ENCODE measurements at places on chromosomes 1 and 21.

DNA sequence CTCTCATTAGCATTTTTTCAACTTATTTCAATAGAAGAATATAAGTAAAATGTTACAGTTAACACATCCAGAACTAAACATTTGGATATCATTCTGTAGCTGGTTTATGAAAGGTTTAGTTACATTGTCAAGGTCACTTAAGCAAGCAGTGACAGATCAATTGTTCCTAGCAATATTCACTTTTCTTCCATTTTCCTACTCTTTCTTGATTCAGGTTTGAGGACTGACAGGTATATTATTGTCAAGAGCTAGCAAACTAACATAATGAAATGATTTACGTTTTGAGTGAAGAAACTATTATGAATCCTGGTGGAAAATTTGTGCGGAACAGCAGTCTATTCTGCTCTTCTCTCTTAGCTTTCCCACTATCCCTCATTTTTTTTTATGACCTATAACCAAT lies 220.4 kb upstream of the ADGRL4 start:
- H3K27me3 ChIP-seq: no peaks in the 10 kb centered on the region
- H3K36me3 ChIP-seq: no peaks in the 10 kb centered on the region
- no peak overlapping the region for H3K4me3 ChIP-seq
- DNase-seq: no peak

DNA sequence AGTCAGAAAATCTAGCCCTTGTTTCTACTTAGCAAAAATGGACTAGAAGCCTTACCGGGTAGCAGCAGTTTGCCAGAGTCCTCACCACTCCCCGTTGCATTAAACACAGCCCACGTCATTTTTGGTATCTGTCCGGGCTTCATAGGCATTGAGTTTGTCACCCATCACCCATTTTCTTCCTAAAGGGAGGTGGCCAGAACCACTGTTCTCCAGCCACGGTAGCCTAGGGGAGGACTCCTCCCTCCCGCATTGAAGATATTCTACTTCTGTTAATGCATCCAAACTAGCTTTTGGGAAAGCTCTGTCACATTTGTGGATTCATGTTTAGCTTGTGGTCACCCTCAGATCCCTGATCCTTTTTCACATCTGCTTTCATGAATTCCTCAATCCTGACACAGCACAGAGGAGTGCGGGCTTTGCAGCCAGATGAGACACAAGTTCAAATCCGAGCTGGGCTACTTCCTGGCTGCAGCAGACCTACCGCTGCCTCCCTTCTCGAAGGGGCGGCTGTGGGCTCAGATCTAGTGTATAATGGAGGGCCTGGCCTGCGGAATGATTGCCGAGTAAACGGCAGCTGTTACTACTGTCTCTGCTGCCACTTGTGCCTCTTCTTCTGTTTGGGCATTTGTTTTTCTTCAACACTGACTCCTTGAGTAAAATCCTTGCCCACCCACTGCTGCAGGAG lies 63.2 kb upstream of the EFHD2 start:
- peaks cover 2% of the 10 kb centered on the region for H3K4me1 ChIP-seq
- no peaks in the 10 kb centered on the region for H3K36me3 ChIP-seq
- H3K27ac ChIP-seq: no peak overlapping the region
- H3K27me3 ChIP-seq: no peaks in the 10 kb centered on the region
- DNase-seq: no peak

- H3K36me3 ChIP-seq: no peaks in the 10 kb centered on the region
- H3K27me3 ChIP-seq: no peaks in the 10 kb centered on the region
- no peak overlapping the region for H3K27ac ChIP-seq
Observed at GRCh38 chr21:32193098-32193465, 85.8 kb downstream of the MIS18A start.

DNA sequence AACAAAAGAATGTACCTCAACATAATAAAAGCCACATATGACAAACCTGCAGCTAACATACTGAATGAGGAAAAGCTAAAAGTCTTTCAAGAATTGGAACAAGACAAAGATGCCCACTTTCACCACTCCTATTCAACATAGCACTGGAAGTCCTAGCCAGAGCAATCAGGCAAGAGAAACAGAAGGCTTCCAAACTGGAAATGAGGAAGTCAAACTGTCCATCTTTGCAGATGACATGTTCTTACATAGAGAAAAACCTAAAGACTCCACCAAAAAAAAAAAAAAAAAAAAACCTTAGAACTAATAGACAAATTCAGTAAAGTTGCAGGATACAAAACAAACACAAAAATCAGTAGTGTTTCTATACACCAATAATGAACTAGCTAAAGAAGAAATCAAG lies 20.2 kb downstream of the NSL1 start:
- no peak for DNase-seq
- H3K4me1 ChIP-seq: no peaks in the 10 kb centered on the region
- peaks cover 23% of the 10 kb centered on the region for H3K36me3 ChIP-seq
- H3K4me3 ChIP-seq: no peak overlapping the region
- no peaks in the 10 kb centered on the region for H3K27me3 ChIP-seq

GRCh38 chr1:229884765-229885164 lies 182.3 kb upstream of the GALNT2 start:
- H3K4me1 ChIP-seq: peaks cover 5% of the 10 kb centered on the region
- DNase-seq: no peak
- no peaks in the 10 kb centered on the region for H3K36me3 ChIP-seq
- H3K27ac ChIP-seq: no peak overlapping the region

DNA sequence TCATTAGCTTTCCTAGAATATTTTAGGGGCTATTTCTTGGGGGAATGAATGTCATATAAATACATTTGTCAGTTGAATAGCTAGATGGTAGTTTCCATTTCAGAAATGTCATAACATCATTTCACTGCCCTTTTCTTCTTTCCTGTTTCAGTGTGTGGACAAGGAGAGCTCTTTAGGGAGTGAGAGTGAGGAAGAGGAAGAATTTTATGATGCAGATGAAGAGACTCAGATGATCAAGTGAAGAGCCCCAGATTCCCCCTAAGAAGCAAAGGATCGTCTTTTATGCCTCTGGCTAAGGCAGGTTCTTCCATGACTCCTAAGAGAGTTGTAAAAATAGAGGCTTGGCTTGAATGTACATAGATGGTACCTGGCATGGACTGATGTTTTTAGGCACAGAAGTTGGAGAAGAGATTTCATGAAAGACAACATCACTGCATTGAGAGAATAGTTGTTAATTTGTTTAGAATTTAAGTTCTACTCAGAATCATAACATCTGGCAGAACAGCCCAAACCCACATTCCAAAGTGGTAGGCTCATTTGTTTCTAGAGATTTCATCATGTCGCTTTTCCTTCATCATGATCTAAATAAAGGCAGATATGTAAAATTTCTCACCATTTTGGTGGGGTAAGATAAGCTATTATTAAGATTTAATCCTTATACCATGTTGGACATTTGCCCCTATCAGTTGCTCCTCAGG lies 44.2 kb upstream of the MAB21L3 start:
- H3K4me1 ChIP-seq: no peaks in the 10 kb centered on the region

DNA sequence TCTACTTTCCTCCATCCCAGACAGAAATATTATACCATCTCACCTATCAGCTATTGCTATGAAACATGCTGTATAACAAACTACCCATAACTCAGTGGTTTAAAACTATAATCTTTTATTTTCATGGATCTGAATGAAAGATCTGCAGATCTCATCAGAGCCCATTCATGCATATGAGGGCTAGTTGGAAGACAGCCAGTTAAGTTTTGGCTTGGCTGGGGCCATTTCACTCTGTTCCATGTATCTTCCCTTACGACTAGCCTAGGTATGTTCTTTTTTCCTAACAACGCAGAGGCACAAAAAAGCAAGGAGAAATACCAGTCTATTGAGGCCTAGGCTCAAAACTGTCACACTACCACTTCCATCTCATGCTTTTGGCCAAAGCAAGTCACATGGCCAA lies 28.1 kb upstream of the RGS1 start:
- no peak for DNase-seq
- no peaks in the 10 kb centered on the region for H3K27me3 ChIP-seq
- H3K4me1 ChIP-seq: no peaks in the 10 kb centered on the region

- H3K27me3 ChIP-seq: no peaks in the 10 kb centered on the region
- no peak overlapping the region for H3K27ac ChIP-seq
- no peak overlapping the region for H3K4me3 ChIP-seq
- DNase-seq: no peak
- no peaks in the 10 kb centered on the region for H3K36me3 ChIP-seq
Observed at GRCh38 chr1:167645140-167645541, 15.1 kb downstream of the RCSD1 start.

DNA sequence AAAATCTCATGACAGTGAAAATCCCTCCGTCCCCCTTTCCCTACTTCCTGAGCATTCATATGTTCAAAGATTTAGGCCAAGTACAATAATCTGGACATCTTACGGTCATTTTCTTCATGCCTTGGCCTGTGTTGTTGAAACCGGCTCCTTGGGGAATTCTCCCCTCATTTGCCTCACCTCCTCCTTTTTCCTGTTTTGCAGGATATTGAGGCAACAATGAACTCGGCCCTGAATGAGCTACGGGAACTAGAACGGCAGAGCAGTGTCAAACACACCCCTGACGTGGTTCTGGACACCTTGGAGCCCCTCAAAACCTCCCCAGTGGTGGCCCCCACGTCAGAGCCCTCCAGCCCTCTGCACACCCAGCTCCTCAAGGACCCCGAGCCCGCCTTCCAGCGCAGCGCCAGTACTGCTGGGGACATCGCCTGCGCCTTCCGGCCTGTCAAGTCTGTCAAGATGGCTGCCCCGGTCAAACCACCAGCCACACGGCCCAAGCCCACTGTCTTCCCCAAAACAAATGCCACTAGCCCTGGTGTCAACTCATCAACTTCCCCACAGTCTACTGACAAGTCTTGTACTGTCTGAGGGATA lies 9.3 kb upstream of the IKBKE start:
- DNase-seq: no peak
- peaks cover 8% of the 10 kb centered on the region for H3K36me3 ChIP-seq
- no peak overlapping the region for H3K4me3 ChIP-seq
- no peaks in the 10 kb centered on the region for H3K27me3 ChIP-seq
- no peaks in the 10 kb centered on the region for H3K4me1 ChIP-seq

GRCh38 chr1:172605641-172606040 lies 53.3 kb upstream of the FASLG start:
- no peaks in the 10 kb centered on the region for H3K4me1 ChIP-seq
- H3K4me3 ChIP-seq: no peak overlapping the region
- no peaks in the 10 kb centered on the region for H3K27me3 ChIP-seq
- peaks cover 14% of the 10 kb centered on the region for H3K36me3 ChIP-seq

DNA sequence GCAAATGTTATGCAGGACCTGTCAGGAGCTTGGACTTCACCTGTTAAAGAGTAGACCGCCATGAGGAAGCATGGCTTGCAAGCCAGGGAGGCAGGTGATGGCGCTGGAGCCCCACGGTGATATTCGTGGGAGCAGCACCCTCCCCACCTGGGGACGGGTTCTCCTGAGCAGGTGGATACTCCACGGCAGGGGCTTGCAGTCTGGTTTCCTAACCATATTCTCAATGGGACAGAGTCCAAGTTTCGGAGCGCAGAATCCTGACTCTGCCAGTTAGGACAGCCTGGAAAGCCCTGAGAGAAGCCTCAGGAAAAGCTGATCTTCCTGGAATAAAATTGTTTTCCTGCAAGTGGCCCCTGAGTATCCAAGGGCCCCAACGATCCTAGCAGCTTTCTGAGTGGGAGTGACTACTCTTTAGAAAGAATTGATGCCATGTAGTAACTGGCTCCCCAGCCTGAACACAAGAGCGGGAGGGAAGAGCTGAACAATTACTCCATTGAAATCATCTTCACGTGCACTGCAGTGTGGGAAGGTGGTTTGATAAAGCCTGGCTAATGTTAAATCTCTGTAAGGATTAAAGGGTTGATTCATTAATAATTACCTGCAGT lies 146.3 kb upstream of the RAB4A start:
- no peak overlapping the region for H3K27ac ChIP-seq
- no peak for DNase-seq

GRCh38 chr1:196399713-196400112 lies 208.5 kb downstream of the KCNT2 start:
- H3K27me3 ChIP-seq: no peaks in the 10 kb centered on the region
- H3K27ac ChIP-seq: no peak overlapping the region
- DNase-seq: no peak
- no peak overlapping the region for H3K4me3 ChIP-seq
- no peaks in the 10 kb centered on the region for H3K4me1 ChIP-seq

DNA sequence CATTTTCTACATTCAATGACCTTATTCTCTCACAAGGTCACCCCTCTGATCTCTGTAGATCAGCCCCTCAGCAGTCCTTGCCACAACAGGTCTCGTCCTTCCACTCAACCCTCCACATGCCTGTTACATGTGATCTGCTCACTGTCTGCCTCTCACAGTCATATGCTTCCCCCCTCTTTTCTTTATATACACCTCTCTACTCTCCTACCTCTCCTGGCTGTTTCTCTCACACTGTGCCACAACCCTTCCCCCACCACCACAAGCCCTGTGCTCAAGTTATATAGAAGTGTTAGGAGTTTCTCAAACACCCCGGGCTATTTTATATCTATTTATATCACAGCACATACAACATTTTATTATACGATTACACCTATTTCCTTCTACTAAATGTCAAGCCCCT lies 12.6 kb downstream of the B3GALNT2 start:
- peaks cover 25% of the 10 kb centered on the region for H3K36me3 ChIP-seq
- H3K4me1 ChIP-seq: no peaks in the 10 kb centered on the region
- no peak overlapping the region for H3K4me3 ChIP-seq

GRCh38 chr1:12141163-12141850 lies 25.5 kb upstream of the TNFRSF1B start:
- H3K27ac ChIP-seq: no peak overlapping the region
- no peaks in the 10 kb centered on the region for H3K36me3 ChIP-seq
- no peaks in the 10 kb centered on the region for H3K27me3 ChIP-seq
- no peak for DNase-seq
- no peak overlapping the region for H3K4me3 ChIP-seq

GRCh38 chr1:233440951-233441401 lies 113.5 kb downstream of the MAP3K21 start:
- no peak for DNase-seq
- no peaks in the 10 kb centered on the region for H3K4me1 ChIP-seq
- H3K27me3 ChIP-seq: no peaks in the 10 kb centered on the region
- H3K4me3 ChIP-seq: no peak overlapping the region
- H3K27ac ChIP-seq: no peak overlapping the region

- no peaks in the 10 kb centered on the region for H3K36me3 ChIP-seq
- no peak overlapping the region for H3K4me3 ChIP-seq
- H3K4me1 ChIP-seq: no peaks in the 10 kb centered on the region
- no peaks in the 10 kb centered on the region for H3K27me3 ChIP-seq
- DNase-seq: no peak
Observed at GRCh38 chr21:17925899-17926298, 106.7 kb upstream of the C21orf91 start.

DNA sequence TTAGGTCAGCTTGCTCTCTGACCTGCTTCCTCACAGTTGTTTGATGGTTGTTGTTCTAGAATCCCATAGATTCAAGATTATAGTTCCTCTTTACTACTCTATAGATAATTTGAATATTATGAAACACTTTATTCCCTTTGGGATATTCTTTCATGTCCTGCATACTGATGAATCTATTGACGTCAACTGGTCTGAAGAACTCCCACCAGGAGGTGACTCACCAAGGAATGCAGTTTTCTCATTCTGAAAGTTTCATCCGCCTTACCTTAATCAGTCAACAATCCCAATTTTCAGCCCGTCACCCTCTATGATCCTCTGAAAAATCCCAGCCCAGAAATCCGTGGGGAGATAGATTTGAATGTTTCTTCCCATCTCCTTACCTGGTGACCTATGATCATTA lies 834.1 kb upstream of the PRMT6 start:
- H3K36me3 ChIP-seq: no peaks in the 10 kb centered on the region
- H3K27me3 ChIP-seq: no peaks in the 10 kb centered on the region
- no peak overlapping the region for H3K27ac ChIP-seq
- no peak for DNase-seq

GRCh38 chr1:34361121-34361520 lies 184.4 kb downstream of the C1orf94 start:
- no peak overlapping the region for H3K4me3 ChIP-seq
- no peak overlapping the region for H3K27ac ChIP-seq
- no peaks in the 10 kb centered on the region for H3K27me3 ChIP-seq
- H3K4me1 ChIP-seq: no peaks in the 10 kb centered on the region
- no peaks in the 10 kb centered on the region for H3K36me3 ChIP-seq
- no peak for DNase-seq
